ENCODE measurements at places on chromosomes 7 and 10. TPM values are rescaled to one million over a fixed set of nuclear protein-coding genes. Genes with fewer than 3 reads are reported as not detected.

The SYNPO2L gene
- total RNA-seq = 0.31 TPM

- ATAC-seq = no peak
These were observed 28.7 kb upstream of the AKR1C1 start for GRCh38 chr10:4934391-4934987.

- ATAC-seq = peak; percentile 94
These were observed 148.9 kb downstream of the PARD3 start for GRCh38 chr10:34666008-34666704.

DNA sequence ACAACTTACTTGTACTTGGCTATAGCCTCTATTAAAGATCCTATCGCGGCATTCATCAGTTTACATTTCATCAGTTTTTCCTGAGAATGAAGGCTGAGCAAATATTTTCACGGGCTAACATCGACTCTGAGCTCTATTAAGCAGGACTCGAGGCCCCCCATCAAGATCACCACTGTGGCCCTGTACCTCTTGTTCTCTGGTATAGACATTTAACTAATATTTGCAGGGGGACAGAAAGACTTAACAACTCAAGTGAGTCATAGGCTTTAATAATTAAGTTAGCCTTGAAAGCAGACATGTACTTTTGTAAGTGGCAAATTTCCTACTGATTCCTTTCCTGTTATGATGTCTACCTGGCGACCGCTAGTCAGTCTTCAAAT is 45.4 kb downstream of the DOCK4 start:
- ATAC-seq = no peak

GRCh38 chr10:11232222-11232961 is 214.7 kb downstream of the CELF2 start:
- no peak for ATAC-seq

The OR9A2 gene
- 0.41 TPM for total RNA-seq

- no peak for ATAC-seq
These were observed 95.1 kb upstream of the PPP2R2D start for GRCh38 chr10:131805696-131806095.

The RET gene
- 0.73 TPM for total RNA-seq

DNA sequence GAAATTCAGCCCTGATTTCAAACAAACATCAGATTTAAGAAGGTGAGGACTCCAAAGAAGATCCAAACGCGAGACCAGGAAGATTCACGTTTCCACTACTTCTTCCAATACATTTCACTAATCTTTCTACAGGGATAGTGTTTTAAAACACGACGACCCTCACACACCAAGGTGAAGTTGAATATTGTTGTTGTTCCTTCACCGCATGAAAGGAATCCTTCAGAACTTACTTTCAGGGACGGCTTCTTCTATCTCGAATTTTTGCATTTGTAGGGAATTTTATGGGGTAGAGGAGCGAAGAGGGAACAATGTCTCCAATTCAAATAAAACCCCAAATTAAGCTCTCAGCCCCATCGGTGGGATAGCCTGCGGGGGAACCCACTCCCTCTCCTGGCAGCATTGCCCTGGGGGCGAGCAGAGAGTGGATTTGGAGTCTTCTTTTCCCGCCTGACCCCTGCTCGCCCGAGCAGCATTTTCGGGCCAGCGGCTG is 1.5 kb upstream of the GATA3 start:
- no peak for ATAC-seq

The PPP3CB gene
- 60.0 TPM for total RNA-seq

DNA sequence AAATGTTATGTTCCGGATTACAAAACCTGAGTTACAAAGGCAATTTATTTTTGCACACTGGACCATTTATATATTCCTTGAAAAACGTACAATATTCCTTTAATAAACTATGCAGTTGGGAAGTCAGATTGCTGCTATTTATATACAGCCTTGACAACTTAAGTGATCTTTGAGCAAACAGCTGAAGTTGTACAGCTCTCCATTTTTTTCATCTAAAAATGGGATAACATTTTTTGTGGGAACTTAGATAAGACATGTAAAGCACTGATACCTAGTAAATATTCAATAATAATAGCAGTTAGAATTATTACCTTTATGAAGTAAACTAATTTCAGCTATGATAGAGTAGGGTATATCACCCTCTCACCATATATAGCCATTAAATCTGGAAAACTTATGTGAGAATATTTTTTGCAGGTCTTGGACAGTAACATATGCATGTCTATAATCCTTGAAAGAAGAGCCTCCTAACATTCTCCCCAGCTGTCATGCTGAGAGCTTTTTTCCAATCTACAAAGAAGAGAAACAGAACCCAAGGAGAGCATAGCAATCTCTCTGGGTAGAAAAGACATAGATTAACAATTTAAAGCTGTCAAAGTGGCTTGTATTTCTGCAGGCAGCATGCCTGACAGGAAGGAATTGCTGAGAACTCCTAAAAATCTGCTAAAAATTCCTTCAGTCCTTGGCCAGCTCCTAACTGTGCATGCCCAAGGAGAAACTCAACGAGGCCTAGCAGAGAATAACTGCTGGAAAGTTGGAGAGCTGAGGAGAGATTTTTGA is 326.0 kb downstream of the CRPPA start:
- no peak for ATAC-seq

GRCh38 chr7:80379034-80379982 is 132.6 kb downstream of the GNAT3 start:
- peak; percentile 79 for ATAC-seq

DNA sequence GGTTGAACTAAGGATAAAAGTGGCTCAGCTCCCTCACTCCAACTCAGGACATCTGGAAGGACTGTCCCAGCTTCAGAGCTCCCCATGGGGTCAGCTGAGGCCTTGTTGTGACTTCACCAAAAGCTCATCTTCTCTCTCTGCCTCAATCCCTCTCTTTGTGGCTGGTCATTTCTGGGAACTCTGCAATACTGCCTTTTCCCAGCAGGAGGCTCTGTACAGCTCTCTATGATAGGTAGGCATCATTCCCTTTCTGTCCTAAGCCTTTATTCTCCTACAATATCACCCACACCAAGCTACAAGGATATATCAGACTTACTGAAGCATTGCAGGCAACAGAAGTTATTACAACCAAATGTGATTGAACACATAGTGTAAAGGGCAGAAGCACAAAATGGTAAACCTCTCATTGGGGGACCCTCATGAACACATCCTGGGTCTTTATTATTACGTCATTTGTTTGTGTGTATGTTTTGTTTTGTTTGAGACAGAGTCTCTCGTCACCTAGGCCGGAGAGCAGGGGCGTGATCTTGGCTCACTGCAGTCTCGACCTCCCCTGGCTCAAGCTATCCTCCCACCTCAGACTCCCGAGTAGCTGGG is 36.7 kb upstream of the PRPS1L1 start:
- ATAC-seq = peak; percentile 17

DNA sequence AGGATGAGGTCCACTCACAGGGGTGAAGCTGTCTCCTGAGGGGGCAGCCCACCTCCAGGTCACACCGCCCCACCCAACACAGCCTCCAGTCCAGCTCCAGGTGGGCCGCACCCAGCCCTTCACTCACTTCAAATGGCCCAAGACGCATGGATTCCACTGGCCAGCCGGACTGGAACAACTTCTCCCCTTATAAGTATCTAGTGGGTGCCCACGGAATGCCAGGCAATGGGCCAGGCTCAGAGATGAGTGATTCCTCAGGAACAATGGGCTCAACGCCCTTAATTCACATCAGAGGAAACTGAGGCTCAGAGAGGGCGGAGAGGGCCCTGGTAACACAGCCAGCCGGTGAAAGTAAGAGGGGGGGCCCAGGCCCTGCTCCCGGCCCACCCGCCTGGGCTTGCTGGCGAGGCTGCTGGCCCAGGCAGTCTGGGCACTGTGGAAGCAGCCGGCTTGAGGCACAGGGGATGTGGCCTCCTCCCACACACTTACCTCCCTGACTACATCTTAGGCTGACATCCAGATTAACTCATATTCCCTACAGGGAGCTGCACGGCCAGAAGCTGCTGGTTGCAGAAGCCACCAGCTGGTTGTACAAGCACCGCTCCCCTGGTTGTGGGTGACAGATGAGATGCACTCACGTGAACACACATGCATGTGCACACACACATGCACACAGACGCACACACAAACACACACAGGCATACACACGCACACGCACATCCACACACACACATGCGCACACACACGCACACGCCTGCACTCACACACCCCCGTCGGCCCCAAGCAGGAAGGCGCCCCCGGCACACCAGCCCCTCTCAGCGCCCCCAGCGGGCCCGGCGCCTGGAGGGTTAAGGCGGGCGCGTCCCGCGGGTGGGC is 1.0 kb upstream of the FAM20C start:
- peak; percentile 60 for ATAC-seq
